ENCODE measurements at places on chromosomes 4 and X. TPM values are rescaled to one million over a fixed set of nuclear protein-coding genes. Genes with fewer than 3 reads are reported as not detected.
A peak's percentile ranks its signal among the peaks of the same experiment; 100 is the strongest.

The NEXMIF gene
- not detected for total RNA-seq

The CPE gene
- total RNA-seq = 3.5 TPM

The GYG2 gene
- total RNA-seq = 3.9 TPM

The ANK2 gene
- 23.2 TPM for total RNA-seq

DNA sequence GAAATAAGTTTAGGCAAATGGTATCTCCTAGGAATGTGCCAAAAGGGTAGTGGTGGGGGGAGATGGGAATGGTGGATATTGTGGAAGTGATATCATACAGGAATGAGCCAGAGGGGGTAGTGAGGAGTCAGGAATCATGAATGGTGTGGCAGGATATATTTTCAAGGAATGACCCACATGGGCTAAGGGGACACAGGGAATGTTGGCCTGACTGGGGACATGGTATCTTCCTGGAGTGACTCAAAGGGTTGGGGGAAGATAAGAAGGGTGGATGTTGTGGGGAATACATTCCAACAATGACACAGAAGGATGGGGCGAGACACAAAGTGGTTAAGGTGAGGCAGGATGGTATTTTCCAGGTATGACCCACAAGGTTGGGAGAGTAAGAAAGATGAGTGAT, 60.6 kb downstream of the MAOA start:
- DNase-seq = no peak

DNA sequence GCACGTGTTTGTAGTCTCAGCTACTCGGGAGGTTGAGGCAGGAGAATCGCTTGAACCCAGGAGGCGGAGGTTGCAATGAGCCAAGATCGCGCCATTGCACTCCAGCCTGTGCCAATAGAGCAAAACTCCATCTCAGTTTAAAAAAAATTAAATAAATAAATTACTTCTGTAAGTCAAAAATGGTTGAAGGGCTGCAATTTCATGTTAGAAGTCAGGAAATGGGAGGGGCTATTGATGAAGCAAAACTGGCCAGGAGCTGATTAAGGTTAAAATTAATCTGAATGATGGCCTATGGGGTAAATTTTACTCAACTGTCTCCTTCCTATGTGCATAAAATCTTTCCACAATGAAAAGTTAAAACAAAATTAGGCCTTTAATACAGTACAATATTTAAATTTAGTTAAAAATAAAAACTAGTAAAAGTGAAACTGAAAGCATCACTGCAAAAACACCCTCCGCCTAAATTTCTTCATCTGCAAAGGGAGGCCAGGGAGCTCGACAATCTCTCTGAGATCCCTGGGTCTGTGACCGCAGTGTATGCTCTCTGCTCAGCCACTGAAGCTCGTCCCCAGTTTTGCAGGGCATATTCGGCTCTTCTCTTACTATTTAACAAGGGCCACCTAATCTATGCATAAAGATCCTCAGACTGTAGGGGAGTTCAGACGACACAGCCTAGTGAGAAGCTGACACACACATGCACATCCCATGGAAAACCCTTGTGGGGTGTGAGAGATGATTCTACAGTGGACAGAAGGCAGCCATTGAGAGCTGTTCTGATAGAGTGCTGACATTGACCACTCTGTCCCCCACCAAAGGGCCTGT, 57.2 kb downstream of the IRF2 start:
- DNase-seq = peak; percentile 75

GRCh38 chr4:105186701-105187161, 40.1 kb downstream of the TET2 start:
- DNase-seq = peak; percentile 59

DNA sequence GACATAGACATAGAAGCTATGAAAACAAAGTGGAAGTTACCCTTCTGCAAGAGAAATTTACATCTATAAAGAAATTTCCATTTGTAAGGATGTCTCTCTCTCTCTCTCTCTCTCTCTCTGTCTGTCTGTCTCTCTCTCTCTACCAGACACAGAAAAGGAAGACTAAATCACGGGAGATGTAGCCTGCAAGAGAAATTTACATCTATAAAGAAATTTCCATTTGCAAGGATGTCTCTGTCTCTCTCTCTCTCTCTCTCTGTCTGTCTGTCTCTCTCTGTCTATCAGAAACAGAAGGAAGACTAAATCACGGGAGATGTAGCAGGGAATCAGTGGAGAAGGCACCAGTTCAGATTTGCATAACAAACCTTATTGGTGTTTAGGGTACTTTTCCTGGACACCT, 65.6 kb upstream of the CTSO start:
- no peak for DNase-seq

DNA sequence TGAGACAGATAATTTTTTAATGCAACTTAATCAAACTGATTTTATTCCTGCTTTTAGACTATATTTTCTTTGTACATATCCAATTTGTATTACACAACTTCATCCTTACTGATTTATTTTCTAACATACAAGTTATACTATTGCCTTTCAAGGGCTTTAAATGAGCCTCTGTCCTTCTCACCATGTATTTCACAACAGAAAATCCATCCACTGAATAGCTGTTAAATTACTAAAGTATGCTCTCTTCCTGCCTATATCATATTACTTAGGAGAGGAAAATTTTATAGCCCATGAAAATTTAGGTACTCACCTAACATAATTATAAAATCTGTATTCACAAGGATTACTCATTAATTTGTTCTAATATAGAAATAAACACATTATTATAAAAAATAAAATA, 528.6 kb downstream of the ANKRD50 start:
- DNase-seq = no peak

- DNase-seq = peak; percentile 14
These were observed 2.9 kb upstream of the KLHL2 start for GRCh38 chr4:165204462-165204830.

- DNase-seq = peak; percentile 6
These were observed 68.2 kb downstream of the FUNDC1 start for GRCh38 chrX:44474410-44474809.

GRCh38 chr4:55770662-55771061, 48.9 kb upstream of the EXOC1L start:
- DNase-seq = no peak

GRCh38 chrX:104135677-104136076, 21.1 kb downstream of the SLC25A53 start:
- peak; percentile 8 for DNase-seq

DNA sequence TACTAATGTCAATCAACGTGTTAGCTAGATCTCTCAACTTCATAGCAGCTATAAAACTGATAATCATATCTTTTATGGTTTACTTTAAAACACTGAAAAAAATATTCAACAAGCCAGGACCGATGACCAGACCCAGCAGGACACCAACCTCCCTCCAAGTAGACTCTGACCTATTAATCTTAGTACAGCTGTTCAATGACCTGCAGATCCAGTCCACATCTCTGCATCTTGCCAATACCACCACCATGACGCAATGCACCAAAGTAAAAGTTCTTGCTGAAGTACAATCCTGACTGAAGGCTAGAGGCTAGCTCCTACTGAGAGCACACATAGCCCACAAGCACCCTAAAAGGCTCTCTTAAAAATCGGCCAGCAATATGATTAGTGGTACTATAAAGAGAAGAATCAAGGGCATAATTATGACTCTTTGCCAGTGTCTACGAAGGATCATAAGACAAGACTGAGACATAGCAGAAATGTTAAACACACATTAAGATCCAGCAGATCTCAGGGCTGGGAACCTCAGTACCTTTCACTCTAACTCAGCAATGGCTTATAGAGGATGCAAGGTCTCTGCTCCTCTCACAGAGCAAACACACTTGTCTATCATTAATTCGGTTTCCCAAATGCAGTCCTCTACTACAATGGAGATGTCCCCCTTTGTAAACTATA, 7.6 kb downstream of the MED14 start:
- DNase-seq = peak; percentile 78
